Left renal pelvis (tissue), 4 donors: ENCODE measurements at places on chromosomes 16 and 17. TPM values are rescaled to one million over a fixed set of nuclear protein-coding genes. Genes with fewer than 3 reads are reported as not detected.

Gene CEMP1
- polyA plus RNA-seq, result 2.9 TPM

Gene CLEC10A
- polyA plus RNA-seq, result 1.2 TPM

Gene CDK12
- polyA plus RNA-seq, result 57.1 TPM

DNA sequence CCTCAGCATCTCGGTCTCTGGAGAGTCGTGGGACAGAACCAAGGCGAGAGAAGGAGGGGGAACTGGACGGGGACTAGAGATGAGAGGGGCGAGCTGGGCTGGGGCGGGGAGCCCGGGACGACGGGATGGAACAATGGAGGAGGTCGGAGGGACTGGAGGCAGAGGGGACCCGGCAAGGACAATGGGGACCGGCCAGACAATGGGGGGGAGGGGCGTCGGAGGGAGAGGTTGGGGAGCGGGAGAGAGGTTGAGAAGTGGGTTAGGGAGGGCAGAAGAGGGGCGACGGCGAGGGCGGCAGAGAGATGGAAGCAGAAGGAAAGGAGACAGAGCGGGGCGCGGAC is 719 bp downstream of the NGFR start:
- no peak for DNase-seq

DNA sequence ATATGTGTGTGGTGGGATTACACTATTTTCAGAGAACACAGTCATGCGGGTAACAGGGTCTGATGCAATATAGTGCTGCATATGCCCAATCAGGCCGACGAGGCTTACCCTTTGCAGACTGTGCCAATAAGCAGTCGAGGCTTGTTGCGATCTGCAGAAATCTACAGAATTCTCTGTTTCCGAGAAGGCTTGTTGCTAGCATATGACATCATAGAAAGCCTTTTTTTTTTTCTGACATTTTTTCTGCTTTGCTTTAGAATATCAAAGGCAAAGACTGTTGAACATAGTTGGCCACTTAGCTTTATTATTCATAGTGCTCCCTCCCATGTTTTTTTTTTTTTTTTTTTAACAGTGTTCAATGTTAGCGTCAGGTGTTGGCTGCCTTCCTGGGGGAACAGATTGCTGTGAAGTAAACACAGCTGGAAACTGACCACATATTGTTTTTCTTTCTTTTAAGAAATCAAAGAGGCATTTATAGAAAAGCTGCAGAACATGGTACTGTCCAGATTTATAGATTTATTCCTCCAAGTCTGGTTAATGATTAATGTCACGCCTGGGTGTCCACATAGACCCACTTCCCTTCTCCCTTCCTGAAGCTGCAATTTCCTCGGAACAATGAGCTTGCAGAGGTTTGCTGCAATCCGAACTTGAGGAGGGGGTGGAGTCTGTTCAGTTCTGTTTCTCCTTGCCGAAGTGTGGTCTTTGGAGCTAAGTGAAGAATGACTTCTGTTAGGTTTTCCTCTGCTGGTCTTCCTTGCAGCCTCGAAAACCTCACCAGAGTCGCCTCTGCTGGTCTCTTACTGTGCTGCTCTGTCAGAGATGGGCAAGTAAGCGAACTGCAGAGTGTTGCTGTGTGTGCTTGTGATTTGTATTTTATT is 87.3 kb downstream of the MAP2K6 start:
- DNase-seq, result peak; percentile 64

DNA sequence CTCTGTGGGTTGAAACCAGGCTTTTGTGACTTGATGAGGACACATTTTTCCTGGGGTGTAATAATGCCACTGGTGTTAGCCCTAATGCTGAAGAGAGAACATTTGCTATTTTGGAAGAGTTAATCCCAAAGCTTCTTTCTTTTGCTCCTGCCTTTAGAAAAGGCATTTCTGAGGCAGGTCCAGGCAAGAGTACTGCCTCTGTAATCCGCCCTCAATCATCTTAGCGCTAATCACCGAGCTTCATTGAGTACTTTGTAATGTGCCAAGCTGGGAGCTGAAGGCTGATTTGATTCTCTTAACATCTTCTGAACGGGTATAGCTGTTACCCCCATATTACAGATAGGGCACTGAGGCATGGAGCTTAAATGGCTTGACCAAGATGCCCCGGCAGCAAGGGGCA is 60.3 kb downstream of the AKAP1 start:
- no peak for DNase-seq

- DNase-seq, result no peak
Observed at GRCh38 chr16:89565506-89566372, 5.3 kb downstream of the RPL13 start.
